T-helper 2 cell (primary cell): ENCODE measurements at places on chromosomes 4 and X.
A peak's percentile ranks its signal among the peaks of the same experiment; 100 is the strongest.

DNA sequence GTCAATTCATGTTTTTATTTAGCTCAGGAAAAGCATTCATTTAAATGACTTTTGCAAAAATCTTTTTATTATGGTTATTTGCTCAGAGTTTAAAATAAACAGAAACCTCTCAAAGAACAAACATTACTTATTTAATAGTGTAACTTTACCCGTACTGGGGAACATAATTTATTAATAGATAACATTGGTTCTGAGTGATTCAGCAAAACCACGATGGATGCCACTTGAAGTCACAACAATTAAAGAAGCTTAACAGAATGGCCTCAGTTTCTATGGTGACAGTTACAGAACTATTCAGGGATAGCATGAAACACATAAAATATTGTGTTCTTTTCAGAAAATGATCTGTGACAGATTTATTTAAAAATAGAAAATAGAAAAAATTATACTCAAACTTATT, 368.7 kb downstream of the CCSER1 start:
- DNase-seq: no peak

DNA sequence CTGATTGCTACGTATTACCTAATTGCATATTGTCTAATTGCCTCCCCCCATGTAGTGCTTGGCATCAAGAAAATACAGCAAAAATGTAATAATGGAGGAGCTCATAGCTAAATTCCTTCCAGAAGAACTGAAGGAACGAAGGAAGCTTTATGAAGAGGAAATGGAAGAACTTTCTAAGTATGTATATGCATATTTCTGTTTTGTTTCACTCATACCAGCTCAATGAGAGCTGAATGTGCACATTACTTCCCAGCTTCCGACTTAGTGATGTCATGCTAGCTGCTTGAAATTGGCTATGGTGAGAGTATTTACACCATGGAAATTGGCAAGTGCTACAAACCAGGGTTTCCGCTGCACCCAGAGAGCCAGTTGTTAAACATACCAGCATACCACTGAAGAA, 34.7 kb downstream of the LONRF3 start:
- no peak for DNase-seq

GRCh38 chr4:8591626-8592365, 769 bp upstream of the CPZ start:
- no peak for DNase-seq

DNA sequence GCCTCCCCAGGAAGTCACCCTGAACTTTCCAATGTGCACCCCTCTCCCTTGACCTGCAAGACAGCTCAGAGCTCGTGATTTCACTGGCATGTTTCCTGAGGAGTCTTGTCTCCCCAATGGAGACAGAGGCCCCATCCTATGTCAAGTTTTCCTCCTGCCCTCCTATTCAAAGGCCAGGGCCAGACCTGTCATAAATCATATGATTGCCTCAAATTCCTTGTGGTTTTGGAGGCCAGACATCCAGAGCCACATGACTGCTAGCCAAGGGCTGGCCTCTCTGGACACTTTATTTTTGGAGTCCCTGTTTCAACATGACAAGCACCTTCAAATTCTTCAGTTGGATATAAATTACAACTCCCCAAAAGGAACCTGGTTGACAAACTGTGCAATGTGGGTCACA, 76.0 kb upstream of the TFDP3 start:
- DNase-seq: no peak

GRCh38 chrX:74351760-74352159, 47.8 kb downstream of the ZCCHC13 start:
- no peak for DNase-seq

- no peak for DNase-seq
Measured at GRCh38 chr4:74590476-74590875, 145.5 kb downstream of the AREG start.

DNA sequence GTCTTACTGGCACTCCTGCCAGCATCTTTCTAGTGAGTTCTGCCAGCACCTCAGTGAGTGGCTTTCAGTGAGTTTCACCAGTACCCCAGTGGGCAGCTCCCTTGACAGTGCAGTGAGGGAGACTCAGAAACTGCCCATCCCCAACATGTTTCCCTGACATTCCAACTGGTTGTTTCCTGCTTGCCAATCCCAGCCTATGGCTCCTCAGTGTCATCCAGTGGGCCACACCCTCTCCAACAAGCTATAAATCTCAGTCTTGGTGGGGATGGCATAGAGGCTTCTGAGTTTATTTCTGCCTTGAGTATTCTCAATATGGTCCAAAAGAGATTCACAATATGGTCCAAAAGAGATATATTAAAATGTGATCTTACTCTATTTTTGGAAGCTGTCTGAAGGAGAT, 461.2 kb upstream of the NR3C2 start:
- DNase-seq: no peak

- DNase-seq: no peak
Measured at GRCh38 chr4:137707626-137708025, 175.3 kb upstream of the PCDH18 start.

GRCh38 chrX:68934922-68935321, 106.1 kb downstream of the EFNB1 start:
- DNase-seq: no peak

GRCh38 chrX:31449965-31450364, 378.1 kb upstream of the FTHL17 start:
- no peak for DNase-seq

DNA sequence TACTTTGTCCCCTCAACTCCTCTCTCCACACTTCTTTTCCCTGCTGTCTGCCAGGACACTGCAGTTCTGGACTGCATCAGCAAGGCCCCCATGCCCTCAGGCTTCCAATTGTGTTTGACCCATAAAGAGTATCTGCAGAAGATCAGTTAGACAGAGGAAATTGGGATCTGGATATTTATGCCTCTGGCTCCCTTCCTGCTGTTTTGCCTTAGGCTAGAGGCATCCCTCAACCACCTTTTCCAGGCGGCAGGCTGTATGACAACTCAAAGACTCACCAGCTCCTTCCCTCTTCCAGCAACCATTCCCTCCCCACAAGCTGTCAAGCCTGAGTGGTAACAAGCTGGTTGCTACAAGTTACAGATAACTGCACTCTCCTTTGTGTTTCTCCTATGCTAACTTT, 66.4 kb upstream of the NDP start:
- DNase-seq: no peak

DNA sequence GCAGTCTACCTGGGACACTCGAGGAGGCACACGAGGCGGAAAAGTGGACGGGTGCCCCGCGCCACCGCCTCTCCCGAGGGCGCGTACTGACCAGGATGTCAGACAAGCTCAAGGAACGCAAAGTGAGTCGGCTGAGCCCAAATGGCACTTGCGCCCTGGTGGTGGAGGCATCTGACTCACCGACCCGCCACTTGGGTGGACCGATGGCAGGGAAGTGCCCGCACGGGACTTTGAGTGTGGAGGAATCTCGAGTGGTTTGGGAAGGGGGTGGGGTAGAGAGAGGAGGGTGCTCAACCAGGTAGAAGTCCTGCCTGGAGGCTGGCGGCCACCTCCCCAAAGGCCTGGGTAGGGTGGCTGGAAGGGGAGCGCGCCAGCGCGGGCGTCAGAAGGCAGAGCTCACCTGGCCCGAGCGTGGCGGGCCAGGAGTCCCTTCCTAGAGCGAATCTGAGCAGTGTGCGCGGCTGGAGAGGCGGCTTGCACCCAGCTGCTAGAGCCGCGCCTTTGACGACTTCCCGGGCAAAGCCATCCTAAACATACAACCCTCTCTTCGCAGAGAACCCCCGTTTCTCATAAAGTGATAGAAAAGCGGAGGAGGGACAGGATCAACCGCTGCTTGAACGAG, 655 bp downstream of the HELT start:
- no peak for DNase-seq

DNA sequence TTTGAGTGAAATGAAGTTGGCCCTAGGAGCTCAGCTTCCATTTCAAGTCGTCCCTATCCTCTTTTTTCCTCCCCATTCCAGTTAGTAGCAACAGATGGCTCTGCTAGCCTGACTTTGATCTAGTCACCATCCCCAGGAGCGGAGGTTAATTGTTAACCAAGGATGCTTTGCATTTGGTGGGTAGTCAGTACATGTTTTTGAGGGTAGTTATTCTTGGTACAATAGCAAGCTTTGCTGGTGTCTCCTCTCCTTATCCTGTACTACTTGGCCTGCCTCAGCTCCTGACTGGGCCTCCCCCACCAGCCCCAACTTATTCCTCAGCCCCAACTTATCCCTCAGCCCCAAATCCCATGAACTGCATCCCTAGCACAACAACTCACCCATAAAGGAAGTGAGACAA, 14.8 kb upstream of the RTL5 start:
- no peak for DNase-seq

- peak; percentile 83 for DNase-seq
Measured at GRCh38 chr4:100823066-100823992, 305.5 kb upstream of the EMCN start.

GRCh38 chrX:69126642-69127041, 38.6 kb downstream of the PJA1 start:
- no peak for DNase-seq
